Esophagus muscularis mucosa (tissue), 4 donors: ENCODE measurements at places on chromosomes 3 and 15. TPM values are rescaled to one million over a fixed set of nuclear protein-coding genes. Genes with fewer than 3 reads are reported as not detected.

The DAPK2 gene
- 7.3 TPM for total RNA-seq

DNA sequence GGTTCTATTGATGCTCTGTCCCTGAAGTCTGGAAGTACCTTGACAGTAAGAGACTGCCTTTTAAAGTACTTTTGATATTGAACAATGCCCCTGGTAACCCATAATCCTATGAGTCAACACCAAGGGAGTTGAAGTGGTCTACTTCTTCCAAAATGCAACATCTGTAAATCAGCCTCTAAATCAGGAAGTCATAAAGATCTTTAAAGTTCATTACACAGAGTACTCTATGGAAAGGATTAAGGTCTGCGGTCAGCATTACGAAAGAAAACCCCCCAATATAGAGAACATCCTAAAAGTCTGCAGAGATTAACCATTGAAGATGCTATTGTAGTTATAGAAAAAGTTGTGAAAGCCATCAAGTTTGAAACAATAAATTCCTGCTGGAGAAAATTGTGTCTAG, 52.7 kb upstream of the CMC1 start:
- no peak for DNase-seq

DNA sequence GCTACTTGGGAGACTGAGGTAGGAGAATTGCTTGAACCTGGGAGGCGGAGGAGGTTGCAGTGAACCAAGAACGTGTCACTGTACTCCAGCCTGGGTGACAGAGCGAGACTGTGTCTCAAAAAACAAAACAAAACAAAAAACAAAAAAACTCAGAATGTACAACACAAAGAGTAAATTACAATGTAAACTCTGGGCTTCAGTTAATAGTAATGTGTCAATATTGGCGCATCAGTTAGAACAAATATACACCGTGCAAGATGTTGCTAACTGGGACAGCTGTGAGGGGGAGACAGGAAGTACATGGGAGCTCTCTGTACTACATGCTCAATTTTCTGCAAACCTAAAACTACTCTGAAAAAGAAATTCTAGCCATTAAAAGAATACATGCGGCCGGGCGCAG, 23.5 kb upstream of the TRPM1 start:
- no peak for DNase-seq

The EFHB gene
- not detected for total RNA-seq

- DNase-seq: no peak
Measured at GRCh38 chr3:26623419-26624208, 1.0 kb downstream of the LRRC3B start.

DNA sequence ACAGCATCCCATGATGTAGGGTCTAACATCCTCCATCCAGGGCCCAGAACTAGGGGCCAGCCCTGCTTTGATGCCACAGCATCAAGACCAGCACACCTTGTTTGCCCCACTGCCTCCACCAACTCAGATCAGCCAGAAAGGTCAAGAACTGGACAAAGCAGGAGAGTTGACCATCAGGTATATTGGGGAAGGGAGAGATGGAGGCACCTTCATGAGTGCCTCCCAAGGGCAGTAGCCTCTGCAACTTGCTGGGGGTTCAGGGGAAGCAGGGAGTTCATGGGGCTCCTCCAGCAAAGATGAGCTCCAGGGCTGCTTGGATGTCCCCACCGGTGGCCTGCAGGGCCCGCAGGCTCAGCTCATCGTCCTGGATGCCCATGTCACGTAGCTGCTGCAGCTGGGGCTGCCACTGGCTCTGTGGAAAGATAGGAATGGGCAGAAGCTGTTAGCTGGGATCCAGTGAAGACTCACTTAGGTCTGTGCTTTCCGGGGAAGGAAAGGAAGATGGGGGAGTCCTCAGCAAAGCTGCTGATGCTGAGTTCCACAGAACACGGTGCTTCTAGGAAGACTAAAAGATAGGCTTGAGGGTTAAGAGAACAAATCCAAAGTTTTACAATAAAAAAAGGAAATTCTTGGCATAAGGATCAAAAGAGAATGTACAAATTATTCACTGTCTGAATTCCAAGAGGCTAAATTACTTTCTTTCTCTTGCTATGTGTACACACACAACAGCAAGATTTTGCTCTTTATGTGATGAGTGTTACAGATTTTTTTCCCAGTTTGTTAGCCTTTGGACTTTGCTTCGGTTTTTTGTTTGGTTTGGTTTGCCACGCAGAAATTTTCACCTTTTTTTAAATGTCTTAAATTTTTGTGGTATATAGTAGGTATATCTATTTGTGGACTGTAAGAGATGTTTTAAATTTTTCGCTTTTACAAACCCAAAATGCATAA, 12.3 kb upstream of the SEMA7A start:
- no peak for DNase-seq

The IL17RB gene
- 0.63 TPM for total RNA-seq

DNA sequence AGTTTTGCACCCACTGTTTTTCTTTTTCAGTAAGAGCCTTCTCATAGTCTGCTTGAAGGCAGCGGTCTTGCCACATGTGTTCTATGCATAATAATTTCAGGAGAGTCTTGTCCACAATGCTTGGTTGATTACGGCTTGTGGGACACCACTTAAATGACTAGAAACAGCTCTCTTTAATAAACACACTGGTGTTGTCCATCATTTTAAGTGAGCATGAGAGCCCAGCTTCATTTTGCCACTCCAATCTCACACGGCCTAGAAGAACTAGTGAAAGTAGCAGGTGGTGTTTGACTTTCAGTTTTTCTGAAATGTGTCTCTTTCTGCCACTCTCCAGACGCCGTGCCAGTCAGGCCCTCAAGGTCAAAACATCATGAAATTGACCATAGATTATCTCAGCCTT, 292.1 kb downstream of the LPP start:
- DNase-seq: no peak

- DNase-seq: no peak
Measured at GRCh38 chr3:13254028-13254951, 165.8 kb downstream of the NUP210 start.

The KLHL40 gene
- not detected for total RNA-seq

The GABRG3 gene
- not detected for total RNA-seq

The CCR3 gene
- not detected for total RNA-seq

DNA sequence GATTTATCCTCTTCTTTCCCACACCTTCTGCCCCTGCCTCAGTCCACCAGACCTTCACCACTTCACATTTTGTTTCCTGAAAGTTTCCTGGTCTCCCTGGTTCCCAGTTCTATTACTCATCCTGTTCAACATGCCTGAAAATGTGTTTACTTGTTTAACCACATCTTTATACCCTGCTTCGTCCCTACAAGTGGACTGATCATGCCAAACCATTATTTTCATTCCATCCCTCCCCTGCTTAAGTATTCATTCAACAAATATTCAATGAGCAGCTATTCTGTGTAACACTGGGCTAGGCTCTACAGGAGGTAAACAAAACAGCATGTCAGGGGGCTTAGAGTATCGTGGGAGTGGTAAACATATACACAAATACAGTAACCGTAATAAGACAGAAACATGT, 5.5 kb downstream of the MYO5A start:
- no peak for DNase-seq

GRCh38 chr15:32861761-32862160, 144.0 kb downstream of the GREM1 start:
- DNase-seq: no peak

DNA sequence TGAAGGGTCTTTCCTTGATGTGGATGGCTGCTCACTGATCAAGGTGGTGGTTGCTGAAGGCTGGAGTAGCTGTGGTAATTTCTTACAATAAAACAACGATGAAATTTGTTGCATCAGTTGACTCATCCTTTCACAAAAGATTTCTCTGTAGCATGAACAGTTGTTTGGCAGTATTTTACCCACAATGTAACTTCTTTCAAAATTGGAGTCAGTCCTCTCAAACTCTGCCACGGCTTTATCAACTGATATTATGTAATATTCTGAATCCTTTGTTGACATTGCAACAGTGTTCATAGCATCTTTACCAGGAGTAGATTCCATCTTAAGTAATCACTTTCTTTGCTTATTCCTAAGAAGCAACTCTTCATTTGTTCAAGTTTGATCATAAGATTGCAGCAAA, 252.6 kb downstream of the UBE2E2 start:
- no peak for DNase-seq

The BFSP2 gene
- total RNA-seq: not detected

DNA sequence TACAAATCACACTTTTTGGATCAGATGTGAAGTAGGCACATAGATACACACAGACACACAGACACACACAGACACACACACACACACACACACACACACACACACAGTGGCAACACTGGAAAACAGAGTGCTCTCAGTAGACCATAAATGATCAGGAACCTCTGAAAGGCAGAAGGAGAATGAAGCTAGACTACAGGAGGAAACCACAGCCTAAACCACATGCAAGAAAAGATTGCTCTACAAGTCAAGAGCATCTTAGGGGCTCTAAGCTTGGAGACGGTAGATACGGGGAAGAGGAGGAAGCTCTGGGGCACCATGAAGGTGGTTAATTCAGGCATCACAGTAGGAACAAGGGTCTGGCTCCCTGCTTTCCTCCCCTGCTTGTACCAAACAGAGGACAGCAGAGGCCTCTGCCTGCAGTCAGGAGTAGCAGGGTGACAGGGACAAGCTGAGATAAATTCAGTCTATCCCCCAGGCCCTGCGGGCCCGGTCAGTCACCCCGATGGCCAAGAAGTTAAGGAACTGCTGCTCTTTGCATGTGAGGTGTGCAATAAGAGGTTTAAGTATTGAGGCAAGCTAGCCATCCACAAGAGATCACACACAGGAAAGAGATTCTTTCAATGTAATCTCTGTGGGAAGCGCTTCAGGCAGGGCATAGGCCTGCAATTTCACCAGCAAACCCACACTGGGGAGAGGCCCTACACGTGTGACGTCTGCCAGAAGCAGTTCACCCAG, 23.5 kb upstream of the ARPIN start:
- DNase-seq: no peak

DNA sequence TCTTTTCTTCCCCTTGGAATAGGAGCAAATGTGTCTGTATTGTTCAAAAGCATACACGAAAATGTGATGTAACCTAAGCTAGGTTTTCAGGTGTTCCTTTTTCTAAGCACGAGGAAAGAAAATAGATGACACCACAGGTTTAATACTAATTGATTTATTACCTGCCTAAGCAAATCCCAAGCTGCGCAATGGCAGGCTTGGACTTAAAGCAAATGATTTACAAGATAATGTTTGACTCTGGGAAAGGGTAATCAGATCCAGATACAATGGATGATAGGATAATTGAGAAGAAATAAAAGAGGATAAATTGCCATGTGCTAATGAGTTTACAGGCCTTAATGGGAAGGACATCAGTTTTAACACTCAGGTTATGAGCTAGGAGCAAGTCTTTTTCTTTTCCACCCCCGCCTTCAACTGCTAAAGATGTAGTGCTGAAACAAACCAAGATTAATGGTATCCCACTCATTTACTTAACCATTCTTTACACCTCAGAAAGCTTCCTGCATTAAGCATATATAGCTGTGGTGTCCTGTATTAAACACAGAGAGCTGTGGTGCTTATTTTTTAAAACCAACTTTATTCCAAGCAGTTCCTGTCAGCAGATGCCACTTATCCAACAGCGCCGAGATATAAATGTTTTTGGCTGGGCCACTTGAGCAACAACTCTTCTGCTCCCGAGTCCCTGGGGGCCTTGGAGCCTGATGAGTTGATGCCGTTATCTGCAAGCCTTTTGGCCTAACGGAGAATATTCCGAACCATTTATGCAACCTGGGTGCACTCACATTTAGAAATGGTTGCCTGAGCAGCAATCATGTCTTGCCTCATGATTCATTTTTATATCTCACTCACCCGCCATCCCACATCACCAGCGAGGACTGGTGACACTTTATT, 205.5 kb downstream of the MECOM start:
- DNase-seq: no peak

DNA sequence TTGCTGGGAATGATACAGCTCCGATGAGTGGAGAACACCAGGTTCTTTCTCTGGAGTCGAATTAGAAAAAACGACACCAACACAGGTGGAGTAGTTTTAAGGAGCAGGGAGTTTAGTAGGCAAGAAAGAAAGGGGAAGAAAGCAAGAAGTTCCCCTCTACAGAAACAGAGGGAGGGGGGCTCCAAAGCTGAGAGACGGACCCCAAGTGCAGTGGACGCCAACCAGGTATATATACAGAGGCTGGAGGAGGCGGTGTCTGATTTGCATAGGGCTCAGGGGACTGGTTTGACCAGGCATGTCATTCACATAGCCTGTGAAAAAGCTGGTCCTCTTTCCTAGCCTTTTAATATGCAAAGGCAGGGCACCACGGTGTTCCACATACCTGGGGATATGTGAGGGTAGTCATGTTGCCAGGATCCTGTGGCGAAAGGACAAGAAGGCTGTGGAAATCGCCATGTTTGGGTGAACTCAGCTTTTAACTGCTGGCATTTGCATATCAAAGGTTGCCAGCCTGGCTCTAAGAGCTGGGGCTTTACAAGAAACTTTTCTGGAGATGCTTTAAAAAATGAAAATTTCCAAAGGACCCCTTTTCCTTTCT, 887.4 kb upstream of the EPHA6 start:
- DNase-seq: no peak

GRCh38 chr3:13896473-13897154, 16.7 kb upstream of the WNT7A start:
- DNase-seq: no peak

- no peak for DNase-seq
Measured at GRCh38 chr3:43997788-43998369, 243.8 kb upstream of the TOPAZ1 start.

DNA sequence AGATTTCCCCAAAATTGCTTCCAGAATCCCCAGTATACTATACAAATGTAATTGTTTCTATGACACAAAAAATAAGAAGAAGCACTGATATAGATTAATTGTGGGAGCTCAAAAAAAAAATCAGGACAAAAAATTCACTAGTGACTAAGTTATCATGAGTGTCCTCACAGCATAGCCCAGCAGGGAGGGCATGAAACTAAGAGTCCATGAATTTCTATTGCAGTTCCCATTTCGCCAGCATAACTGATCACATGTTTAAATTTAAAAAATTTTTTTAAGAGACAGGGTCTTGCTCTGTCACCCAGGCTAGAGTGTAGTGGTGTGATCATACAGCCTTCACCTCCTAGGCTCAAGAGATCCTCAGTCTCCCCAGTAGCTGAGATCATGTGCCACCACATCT, 10.6 kb downstream of the NCEH1 start:
- DNase-seq: no peak

- DNase-seq: no peak
Measured at GRCh38 chr3:13772885-13773745, 106.8 kb downstream of the WNT7A start.

The CFAP100 gene
- total RNA-seq: not detected

DNA sequence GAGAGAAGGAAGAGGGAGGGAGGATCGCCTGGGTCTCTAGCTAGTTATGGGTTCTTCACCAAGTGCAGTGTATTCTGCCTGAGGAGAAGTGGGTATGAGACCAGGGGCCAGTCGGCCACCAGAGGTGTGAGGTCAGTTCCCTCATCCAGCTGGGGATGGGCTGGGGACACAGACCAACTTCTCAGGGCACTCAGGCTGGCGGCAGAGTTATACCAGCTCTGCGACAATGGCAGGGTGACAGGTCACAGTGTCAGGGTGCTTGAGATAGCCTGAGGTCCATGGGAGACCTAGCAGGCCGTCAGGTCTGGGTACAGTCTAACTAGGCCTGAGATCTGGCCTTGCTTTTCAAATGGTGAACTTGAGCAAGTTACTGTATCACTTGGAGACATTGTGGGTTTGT, 31.4 kb upstream of the PLXNA1 start:
- DNase-seq: no peak

The CLDN18 gene
- 0.40 TPM for total RNA-seq
